ENCODE measurements at places on chromosomes 7 and 10.

DNA sequence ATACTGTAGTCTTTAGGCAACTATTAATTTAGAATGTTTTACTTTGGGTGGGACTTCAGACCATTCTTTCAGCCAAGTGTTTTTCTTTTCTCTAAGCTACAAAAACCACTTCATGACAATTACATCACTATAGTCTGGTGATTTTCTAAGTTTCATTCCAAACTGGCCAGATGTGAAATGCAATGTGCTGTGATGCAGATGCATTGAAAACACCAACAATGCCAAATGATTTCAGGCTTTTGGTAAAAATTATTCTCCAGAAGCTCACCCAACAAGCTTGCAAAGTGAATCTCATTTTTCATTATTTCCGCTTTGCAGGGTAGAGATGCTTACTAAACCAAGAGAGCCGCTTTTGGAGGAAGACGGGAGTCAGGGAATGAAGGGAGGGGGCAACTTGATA is 118.4 kb upstream of the ANK3 start:
- no peaks in the 10 kb centered on the region for H3K27me3 ChIP-seq
- DNase-seq = no peak
- H3K36me3 ChIP-seq = no peaks in the 10 kb centered on the region
- H3K4me1 ChIP-seq = peaks cover 17% of the 10 kb centered on the region
- no peak overlapping the region for H3K4me3 ChIP-seq

- no peaks in the 10 kb centered on the region for H3K36me3 ChIP-seq
- no peak overlapping the region for H3K4me3 ChIP-seq
- H3K4me1 ChIP-seq = no peaks in the 10 kb centered on the region
- H3K27me3 ChIP-seq = no peaks in the 10 kb centered on the region
Observed at GRCh38 chr7:1737523-1737922, 67.4 kb downstream of the ELFN1 start.

- no peak overlapping the region for H3K4me3 ChIP-seq
- no peaks in the 10 kb centered on the region for H3K36me3 ChIP-seq
- no peak for DNase-seq
Observed at GRCh38 chr10:133473270-133473669, 19.5 kb downstream of the SCART1 start.

GRCh38 chr7:81235997-81236396 is 317.1 kb upstream of the SEMA3C start:
- peaks cover 4% of the 10 kb centered on the region for H3K4me1 ChIP-seq
- H3K27ac ChIP-seq = no peak overlapping the region
- no peak overlapping the region for H3K4me3 ChIP-seq
- H3K36me3 ChIP-seq = no peaks in the 10 kb centered on the region

DNA sequence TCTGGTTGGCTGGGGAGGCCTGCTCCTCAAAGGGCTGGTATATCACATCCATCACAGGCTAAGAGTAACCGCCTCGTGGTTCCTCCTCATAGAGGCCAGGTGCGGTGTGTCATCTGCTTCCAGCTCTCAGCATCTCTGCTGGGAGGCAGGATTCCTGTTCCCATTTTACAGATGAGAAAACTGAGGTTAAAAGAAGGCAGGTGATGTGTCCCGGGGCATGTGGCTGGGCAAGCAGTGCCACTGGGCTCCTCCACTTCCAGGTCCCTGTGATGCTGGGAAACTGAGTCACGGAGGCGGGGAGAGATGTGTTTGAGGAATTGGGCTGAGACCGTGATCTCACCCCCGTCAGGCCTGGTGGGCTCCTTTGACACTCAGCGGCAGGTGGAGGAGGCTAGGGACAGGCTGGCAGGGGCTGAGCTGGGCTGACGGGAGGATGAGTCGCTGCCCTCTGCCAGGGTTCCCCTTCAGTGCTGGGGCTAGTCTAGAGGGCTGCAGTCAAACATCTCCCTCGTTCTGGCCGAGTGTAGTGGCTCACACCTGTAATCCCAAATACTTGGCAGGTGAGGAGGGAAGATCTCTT is 9.4 kb downstream of the ARPC1B start:
- no peak overlapping the region for H3K27ac ChIP-seq
- no peaks in the 10 kb centered on the region for H3K36me3 ChIP-seq
- DNase-seq = no peak
- H3K4me1 ChIP-seq = no peaks in the 10 kb centered on the region
- no peak overlapping the region for H3K4me3 ChIP-seq
- H3K27me3 ChIP-seq = no peaks in the 10 kb centered on the region

Data from neural progenitor cell (in vitro differentiated cells).